ENCODE measurements at places on chromosomes 5 and 9.
A peak's percentile ranks its signal among the peaks of the same experiment; 100 is the strongest.

DNA sequence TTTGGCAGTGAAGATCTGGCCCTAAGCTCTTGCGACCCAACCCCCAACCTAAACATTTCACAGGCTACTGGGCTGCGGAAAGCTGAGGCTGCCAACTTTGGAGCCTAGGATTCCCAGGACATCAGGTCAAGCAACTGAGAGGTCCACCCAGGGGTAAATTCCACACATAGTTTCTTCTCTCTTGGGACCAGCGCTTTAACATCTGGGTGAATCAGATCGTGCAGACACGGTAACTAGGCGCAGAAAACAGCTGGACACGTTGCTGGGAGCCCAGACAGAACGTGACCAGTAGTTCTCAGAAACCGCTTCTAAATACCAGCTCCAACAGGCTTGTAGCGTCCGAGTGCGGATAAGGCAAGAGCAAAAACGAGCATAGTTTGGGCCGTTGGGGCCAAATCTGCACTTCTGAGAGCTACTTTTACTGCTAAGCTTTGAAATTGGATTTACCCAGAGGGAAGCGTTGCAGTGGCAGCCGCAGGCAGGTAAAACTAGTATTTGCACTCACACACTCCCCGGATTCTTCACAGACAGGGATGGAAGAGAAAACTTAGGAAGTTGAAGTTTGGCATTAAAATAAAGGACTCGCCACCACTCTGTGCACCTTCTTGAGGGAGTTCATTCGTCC is 11.8 kb downstream of the ITGA1 start:
- peak; percentile 66 for DNase-seq

DNA sequence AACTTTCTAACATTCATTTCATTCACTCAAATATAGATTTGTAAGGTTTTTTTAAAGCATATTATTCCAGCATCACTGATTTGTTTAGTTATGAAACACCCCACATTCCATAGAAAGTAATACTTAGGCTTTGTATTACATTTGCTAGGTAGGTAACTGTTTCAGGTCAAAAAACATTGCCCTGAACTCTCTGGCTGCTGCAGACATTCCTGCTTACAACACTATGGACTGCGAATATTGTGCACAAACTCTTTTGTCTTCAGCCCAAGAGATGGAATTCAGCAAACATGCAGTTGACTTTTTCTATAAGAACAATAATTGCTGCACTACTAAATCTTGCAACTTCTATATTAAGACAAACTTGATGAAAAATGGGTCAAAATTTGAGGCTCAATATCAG is 301.0 kb downstream of the ARL15 start:
- no peak for DNase-seq

DNA sequence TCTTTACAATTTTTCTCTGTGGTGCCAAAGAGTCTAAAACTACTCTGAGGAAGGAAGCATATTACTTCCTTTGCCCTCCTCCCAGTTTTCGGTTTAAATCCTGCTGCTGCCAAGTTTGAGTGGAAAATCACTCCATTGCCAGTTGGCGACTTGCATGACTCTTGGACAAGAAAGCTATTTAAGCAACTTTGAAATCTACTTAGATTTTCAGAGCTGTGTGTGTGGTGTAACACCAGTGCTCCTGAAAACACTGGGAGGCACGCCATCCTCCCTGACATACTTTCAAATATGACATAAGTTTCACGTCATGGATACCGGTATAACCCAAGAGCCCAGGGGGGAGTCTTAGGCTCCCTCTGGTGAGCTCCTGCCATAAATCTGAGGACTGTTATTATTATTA is 83.5 kb upstream of the RIOK2 start:
- DNase-seq: no peak

DNA sequence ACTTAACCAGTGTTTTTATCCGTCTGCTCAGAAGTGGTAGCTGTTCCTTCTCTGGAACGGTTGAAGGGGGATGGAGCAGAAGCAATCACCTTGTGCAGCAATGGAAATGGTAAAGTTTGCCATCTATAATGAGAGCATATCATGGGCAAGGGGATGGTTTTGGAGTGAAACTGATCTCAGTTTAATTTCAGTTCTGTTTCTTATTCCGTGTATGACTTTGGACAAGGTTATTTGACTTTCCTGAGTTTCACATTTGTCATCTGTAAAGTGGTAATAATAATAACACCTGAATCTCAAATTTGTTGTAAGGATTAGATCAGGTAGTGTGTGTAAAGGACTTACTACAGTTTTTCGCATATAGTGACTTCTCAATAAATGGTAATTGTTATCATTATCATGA is 106.1 kb downstream of the PCSK1 start:
- no peak for DNase-seq

GRCh38 chr9:110911659-110912418 is 126.4 kb downstream of the LPAR1 start:
- DNase-seq: no peak

DNA sequence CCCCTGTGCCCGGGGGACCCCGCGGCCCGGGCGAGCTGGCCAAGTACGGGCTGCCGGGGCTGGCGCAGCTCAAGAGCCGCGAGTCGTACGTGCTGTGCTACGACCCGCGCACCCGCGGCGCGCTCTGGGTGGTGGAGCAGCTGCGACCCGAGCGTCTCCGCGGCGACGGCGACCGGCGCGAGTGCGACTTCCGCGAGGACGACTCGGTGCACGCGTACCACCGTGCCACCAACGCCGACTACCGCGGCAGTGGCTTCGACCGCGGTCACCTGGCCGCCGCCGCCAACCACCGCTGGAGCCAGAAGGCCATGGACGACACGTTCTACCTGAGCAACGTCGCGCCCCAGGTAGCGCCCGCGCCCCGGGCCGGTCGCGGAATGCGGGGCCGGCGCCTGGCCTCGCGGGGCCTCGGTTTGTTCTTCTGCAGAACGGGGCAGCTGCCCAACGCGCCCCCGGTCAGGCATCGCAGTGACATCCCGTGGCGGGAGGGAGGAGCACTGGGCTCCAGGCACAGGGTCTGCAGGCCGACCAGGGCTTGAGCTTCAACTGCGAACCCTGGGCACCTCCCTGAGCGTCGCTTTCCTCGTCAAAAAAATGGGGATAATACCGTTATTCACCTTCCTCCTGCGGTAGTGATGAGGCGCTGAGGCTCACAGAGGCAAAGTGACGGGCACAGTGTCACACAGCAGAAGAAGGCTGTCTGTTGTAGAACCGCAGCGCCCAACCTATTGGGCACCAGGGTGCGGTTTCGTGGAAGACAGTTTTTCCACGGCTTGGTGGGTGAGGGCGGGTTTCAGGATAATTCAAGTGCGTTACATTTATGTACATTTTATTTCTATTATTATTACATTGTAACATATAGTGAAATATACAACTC is 777 bp downstream of the ENDOG start:
- peak; percentile 16 for DNase-seq

DNA sequence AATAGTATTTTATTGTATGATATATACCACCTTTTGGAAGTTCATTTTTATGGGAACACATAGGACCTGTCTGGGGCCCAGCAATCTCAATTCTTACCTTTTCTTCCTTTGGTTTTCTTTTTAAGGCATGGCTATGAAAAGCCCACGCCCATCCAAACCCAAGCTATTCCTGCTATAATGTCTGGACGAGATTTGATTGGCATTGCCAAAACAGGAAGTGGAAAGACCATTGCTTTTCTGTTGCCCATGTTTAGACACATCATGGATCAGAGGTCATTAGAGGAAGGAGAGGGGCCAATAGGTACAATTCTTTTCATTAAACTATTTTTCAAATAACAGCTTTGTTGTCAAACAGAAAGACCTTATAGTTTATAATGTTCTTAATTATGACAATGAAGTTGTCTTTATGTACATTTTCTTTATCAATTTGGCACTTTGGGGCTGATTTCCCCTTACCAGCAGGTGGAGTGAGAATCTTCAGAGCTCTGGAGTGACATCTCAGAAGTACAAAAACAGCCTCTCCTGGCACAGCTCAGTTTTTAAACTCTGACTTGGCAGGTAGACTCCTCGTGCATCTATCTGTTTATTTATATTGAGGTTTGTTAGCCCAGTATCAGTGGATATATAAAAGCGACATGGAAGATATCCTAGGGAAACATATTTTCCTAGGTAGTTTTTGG is 25.8 kb downstream of the DDX46 start:
- DNase-seq: no peak

DNA sequence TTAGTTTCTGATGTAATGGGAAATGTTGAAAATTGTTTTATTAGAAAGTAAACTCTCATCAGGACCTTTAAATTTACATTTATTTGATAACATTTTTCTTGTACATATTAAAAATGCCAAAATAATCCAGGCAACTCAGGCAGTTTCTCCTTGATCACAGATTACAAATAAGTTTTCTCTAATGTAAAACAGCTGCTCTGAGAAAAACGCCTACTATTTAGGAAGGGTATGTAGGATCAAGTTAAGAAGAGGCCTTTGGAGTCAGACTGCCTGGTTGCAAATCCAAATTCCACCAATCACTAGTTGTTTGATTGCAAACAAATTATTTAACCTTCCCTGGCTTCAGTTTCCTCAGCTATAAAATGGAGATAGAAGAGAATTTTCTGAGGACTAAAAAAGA is 610.8 kb downstream of the PDE4D start:
- DNase-seq: no peak

DNA sequence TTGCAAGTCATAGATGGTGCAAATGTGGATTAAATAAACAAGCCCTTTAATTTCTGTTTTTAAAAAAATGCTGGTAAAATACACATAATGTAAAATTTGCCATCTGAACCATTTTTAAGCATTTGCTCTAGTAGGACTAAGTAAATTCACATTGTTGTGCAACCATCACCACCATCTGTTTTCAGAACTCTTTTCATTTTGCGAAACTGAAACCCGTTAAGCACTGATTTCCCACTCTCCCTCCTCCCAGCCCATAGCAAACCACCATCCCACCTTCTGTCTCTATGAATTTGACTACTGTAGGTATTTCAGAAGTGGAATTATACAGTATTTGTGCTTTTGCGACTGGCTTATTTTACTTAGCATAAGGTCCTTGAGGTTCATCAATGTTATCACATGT is 103.3 kb upstream of the CNTLN start:
- DNase-seq: no peak

DNA sequence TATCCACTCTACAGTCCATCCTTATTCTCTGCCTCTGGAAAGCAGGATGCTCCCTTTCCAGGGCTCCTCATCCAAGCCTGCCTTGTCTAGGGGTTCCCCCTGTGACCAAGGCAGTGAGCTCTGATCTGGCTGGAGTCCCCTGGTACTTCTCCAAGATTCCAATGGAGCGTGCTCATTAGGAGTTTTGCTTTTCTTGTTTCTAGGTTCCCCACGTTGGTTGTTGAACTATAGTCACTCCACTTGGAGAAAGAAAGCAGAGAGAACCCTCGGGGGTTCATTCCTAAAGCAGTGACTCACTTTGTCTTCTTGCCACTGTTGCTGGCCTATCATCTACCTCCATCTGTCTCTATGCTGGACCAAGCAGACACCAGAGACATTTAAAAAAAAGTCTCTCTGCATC is 192.6 kb downstream of the TLE4 start:
- peak; percentile 80 for DNase-seq
